Choroid plexus epithelial cell (primary cell): ENCODE measurements at places on chromosomes 12 and 14.

DNA sequence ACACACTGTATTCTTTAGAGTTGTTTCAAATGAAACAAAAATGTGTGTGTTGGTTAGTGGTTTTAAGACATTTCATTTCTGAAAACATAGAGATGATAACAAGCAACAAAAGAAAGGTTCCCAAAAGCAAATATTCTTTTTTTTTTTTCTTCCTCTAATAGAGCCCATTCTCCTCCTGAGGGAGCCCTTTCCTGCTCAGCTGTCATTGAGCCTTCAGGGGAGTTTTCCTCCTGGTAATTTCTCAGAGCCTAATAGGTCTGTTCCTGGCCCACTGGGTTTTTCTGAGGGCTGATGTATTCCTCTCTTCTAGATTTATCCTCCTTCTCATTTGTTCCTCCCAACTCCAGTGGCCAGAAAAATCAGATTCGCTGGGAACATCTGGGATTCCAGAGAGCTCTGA lies 654.5 kb downstream of the NOVA1 start:
- DNase-seq, result peak; percentile 4

GRCh38 chr12:125455556-125455955 lies 390.3 kb downstream of the AACS start:
- DNase-seq, result no peak

DNA sequence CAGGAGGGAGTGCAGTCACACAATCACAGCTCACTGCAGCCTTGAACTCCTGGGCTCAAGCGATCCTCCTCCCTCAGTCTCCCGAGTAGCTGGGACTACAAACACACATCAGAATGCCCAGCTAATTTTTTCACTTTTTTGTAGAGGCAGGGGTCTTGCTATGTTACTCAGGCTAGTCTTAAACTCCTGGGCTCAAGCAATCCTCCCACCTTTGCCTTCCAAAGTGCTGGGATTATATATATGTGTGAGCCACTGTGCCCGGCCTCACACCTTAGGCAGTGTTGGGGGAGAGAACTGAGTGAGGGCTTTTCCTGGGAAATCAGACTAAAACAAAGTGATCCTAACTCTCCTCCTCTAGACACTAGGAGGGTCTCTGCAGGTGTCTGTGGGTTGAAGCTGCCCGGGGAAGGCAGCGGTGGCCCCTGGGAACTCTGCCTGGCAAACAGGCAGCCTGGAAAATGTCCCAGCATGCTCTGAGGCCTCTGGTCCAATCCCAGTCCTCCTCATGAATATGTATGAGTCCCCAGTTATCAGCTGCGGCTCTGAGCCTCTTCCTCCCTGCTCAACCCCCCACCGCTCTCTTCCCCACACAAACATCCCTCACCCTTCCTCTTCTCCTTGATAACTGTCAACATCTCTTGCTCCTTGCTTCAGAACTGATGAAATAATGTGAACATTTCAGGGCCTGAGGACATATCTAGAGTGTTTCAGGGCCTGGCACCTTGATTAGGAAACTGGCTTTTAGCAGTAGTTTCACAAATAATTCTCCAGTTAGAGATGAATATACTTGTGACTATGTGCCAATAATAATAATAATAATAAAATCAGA lies 7.9 kb upstream of the NAA25 start:
- DNase-seq, result peak; percentile 90

- no peak for DNase-seq
These were observed 333.4 kb upstream of the CCDC196 start for GRCh38 chr14:66152747-66153146.

DNA sequence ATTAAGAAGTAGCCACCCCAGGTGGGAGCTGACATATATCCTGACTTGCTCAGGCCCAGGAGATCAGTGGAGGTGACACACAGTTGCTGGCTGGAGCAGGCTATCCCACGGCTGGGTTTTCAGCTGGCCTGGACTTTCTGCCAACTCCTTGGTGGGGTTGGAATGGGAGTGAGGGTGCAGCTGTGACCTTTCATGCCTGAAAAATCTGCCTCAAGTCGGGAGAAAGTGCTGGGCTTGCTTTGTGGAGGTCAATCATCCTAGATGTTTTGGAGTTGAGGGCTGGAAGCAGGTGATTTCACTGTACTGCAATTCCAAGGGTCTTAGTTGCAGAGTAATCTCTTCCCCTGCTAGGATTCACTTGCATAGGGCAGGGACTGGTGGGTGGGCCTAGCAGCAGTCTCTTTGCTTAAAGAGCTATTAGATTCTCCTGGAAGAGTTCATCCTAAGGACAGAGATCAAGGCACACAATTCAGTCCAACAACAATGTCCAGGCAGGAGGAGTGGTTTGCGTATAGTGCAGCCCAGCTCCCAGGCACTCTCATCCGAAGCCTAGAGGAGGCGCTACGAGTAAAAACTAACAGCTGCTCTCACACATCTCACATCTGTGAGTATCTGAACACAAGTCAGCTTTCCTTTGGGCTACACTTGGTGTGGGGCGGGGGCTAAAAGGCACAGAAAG lies 98.1 kb downstream of the GAS2L3 start:
- no peak for DNase-seq

DNA sequence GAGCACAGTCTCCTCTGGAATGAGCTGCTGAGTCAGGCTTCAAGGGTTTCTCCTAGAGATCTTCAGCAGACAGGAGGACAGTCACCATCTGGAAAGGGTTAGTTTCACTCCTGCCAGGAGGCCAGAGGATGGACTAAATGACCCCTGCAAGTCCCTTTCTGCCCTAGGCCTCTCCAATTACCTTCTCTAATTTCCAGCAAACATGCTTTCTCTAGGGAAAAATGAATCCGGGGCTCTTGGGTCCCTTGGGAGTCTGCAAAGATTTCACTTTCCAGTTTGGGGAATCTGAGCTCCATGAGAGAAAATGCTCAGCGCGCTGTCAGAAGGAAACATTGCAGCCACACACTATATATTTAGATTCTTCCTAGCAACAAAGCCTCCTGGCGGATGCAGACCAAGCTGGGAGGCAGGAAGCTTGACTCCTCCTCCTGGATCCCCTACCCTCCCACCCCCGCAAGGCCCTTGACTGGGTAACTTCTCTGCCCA lies 184.4 kb upstream of the CCND2 start:
- DNase-seq, result peak; percentile 51
